Fibroblast of skin of right biceps (primary cell): ENCODE measurements at places on chromosomes 12 and 14.

DNA sequence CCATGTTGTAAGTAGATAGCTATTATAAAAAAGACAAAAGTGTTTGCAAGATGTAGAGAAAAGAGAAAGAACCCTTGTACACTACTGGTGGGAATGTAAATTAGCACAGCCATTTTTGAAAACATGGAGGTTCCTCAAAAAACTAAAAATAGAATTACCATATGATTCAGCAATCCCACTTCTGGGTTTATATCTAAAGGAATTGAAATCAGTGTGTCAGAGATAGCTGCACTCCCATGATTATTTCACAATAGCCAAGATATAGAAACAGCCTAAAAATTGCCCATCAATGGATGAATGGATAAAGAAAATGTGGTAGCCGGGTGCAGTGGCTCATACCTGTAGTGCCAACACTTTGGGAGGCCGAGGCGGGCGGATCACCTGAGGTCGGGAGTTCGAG is 9.2 kb downstream of the PSMC6 start:
- no peak for DNase-seq

DNA sequence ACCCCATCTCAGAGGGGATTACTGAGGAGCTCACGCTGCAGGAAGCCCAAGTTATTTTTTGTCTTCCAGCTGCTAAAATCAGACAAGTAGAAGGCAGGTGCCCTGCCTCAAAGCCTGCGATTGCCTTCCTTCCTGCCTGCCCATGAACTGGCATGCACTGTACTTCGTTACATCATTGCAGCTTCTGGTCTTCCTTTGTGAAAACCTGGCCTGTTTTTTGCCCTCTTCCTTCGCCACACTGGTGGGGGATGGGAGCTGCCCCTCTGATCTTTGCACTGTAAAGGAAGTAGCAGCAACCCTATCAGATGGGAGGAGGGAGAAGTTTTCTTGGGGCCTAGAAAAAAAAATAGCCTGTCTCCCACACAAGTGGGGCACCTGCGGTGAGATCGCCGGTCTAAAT is 1098.7 kb downstream of the BCL11B start:
- DNase-seq: no peak

GRCh38 chr12:112961074-112961473 is 17.2 kb upstream of the OAS2 start:
- no peak for DNase-seq

- DNase-seq: peak; percentile 75
Measured at GRCh38 chr12:80837342-80837978, 100.3 kb downstream of the LIN7A start.

- DNase-seq: peak; percentile 85
Measured at GRCh38 chr12:121214855-121215745, 5.2 kb downstream of the P2RX4 start.
